ENCODE measurements at places on chromosomes 12 and 14. TPM values are rescaled to one million over a fixed set of nuclear protein-coding genes. Genes with fewer than 3 reads are reported as not detected.

- DNase-seq = no peak
- H3K36me3 ChIP-seq = no peaks in the 10 kb centered on the region
- H3K4me3 ChIP-seq = peak overlapping the region; percentile 81
- H3K4me1 ChIP-seq = no peaks in the 10 kb centered on the region
- H3K27ac ChIP-seq = peak overlapping the region; percentile 88
Observed at GRCh38 chr14:103846543-103847450, 578 bp downstream of the PPP1R13B start.

DNA sequence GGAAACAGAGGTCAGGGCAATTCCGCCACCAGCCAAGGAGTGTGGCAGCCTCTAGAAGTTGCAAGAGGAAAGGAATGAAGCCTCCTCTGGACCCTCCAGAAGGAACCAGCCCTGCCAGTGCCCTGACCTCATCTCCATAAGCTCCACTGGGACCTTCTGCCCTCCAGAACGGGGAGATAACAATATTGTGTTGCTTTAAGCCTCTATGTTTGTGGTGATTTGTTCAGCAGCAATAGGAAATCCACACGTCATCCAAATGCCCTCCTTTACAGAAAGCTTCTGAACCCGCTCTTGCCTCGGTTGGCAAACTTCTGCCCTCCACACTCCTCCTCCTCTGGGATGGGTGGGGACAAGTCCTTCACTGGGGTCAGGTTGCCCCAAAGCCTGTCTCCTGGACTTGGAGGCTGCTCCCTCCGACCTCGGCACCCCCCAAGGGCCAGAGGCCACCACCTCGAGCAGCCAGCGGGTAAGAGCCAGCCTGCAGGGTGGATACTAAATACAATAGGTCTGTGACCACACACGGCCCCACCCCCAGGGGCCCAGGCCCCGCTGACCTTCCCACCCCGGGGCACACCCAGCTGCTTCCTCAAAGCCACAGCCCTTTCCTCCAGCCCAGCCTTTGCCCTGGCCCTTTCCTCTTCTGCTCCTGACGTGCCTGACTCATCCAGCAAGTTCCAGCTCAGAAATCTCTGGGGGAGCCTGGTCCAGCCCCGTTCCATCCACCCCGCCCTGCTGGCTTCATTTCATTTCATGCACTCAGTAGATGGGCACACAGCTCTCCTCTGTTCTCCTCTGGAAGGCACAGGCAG is 58.7 kb upstream of the NCOR2 start:
- peak overlapping the region; percentile 8 for H3K4me3 ChIP-seq
- peaks cover 8% of the 10 kb centered on the region for H3K4me1 ChIP-seq
- no peaks in the 10 kb centered on the region for H3K27me3 ChIP-seq
- no peaks in the 10 kb centered on the region for H3K36me3 ChIP-seq
- peak overlapping the region; percentile 50 for H3K27ac ChIP-seq

DNA sequence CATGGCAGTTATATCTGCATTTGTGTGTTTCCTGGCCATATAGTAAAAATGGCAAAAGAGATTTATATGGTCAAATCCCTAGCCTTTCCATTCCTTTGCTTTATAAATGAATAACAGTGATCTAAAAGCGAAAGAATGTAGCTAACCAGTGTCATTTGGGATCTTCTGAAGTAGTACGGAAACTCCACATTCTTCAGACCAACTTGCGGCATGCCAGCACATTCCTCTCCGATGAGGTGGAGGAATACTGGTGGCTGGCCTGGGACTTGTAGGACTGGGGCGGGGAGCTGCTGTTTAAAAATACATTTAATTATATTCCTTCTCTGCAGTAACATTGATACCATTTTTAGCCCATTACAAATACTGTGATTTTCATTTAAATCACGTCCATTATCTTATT is 85.3 kb downstream of the SAMD4A start:
- peak; percentile 91 for DNase-seq
- peaks cover 7% of the 10 kb centered on the region for H3K4me1 ChIP-seq
- H3K36me3 ChIP-seq = no peaks in the 10 kb centered on the region

- no peaks in the 10 kb centered on the region for H3K36me3 ChIP-seq
- H3K4me3 ChIP-seq = no peak overlapping the region
- peak overlapping the region; percentile 72 for H3K27ac ChIP-seq
- peaks cover 4% of the 10 kb centered on the region for H3K4me1 ChIP-seq
- no peaks in the 10 kb centered on the region for H3K27me3 ChIP-seq
- DNase-seq = no peak
Observed at GRCh38 chr14:74638066-74638465, 26.0 kb upstream of the LTBP2 start.

- no peaks in the 10 kb centered on the region for H3K4me1 ChIP-seq
- no peaks in the 10 kb centered on the region for H3K27me3 ChIP-seq
- no peak overlapping the region for H3K4me3 ChIP-seq
Observed at GRCh38 chr12:31405021-31405420, 79.1 kb upstream of the SINHCAF start.

DNA sequence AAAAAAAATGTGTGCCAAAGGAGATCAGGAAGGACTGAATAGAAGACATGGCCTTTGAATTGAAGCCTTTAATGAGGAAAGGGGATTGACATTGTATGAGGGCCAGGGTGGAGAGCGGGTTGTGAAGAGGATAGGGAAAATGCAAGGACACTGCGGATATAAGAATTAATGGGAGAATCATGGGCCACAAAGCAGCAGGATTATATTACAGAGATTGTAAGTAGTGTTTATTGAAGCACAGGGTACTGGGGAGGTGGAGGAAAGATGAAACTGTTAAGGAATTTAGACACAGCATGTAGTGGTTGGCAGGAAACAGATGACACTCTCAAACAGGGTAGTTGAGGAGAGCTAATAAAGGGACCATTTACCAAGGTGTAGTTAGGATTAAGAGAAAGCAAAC is 16.4 kb upstream of the POC1B start:
- H3K27ac ChIP-seq = no peak overlapping the region
- H3K27me3 ChIP-seq = no peaks in the 10 kb centered on the region
- no peak overlapping the region for H3K4me3 ChIP-seq
- H3K36me3 ChIP-seq = no peaks in the 10 kb centered on the region

Gene BBOF1
- total RNA-seq = 18.7 TPM

Measured in breast epithelium (tissue), 4 donors.